ENCODE measurements at places on chromosomes 4 and X.

DNA sequence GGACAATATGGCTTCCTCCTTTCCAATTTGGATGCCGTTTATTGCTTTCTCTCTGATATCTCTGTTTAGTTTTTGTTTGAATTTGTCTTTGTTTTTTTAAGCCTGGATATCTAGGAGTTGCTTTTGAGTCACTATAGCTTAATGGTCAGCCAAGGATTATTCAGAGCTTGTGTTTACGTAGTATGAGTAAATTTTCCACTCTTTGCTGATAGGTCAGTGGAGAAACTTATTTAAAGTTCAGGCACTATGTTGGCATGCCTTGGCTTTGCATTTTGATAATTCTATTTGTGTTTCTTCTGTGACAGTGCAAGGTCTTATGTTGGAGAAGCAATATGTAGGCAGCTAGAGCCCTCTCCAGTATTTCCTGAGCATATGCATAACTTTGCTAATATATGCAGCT lies 315.2 kb downstream of the GRID2 start:
- DNase-seq: no peak

- no peak for DNase-seq
Observed at GRCh38 chr4:114980932-114981708, 132.3 kb downstream of the NDST4 start.

DNA sequence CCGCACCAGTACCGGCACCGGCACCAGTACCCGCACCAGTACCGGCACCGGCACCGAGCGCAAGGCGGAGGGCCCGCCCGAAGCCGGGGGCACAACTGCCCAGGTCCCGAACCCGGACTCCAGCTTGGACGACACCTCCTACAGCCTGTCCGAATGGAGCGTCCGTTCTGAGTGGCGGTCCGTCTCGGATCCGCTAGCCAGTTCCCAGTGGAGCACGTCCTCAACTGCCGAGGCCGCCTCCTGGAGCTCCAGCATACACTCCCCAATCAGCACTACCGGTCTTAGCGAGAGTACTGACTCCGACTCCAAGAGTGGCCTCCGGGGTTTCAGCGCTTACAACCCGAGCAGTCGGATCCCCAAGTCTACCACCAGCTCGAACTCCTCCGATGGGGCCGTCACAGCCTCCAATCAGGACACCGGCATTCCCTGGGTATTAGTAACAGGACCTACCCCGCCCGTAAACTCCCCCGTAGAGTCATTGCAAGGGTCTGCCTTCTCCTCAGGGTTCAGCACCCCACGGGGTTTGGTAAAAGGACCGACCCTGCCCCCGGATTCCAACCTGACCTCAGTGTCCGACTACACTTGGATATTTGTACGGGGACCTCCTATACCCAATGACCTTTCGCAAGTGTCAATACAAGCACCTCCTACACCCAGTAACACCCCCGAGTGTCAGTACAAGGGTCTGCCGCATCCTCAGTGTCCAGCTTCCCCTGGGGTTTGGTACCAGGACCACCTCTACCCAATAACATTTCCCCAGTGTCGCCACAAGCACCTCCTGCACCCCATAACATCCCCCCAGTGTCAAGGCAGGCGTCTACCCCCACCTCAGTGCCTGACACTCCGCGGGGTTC lies 721 bp upstream of the MAOA start:
- peak; percentile 51 for DNase-seq

- no peak for DNase-seq
Observed at GRCh38 chrX:111411983-111412382, at the start of gene DCX. Gene DCX, minus strand, starts transcription at chrX:111412192. Its CDS starts 1,794 bp downstream, at chrX:111410398.

DNA sequence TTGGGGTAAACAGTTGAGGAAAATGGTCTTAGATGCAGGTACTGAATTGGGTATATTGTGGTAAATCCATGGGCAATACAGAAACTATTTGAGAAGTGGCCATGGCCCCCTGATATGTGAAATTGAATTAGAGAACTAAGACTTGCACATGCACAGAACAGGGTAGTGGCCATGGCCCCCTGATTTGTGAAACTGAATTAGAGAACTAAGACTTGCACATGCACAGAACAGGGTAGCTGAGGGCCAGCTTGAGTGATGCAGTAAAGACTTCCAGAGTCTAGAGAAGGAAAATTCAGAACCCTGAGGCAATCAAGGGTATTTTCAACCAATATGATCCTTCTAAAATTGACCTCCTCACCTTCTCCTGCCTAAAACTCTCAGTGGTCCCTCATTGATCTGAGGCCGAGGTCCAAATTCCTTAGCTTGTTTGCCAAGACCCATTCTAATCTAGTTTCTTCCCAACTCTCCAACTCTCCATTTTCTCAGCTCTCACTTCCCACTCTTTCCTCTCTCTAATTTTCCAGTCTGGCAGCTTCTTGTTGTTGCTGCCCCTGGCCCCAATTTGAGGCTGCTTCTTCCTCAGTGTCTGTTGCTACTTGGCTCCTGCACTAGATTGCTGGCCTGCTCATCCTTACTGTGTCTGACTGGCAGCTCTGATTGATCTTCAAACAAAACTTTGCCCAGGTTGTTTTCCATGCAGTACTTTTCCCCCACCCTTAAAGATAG lies 72.4 kb downstream of the FRAS1 start:
- DNase-seq: no peak

DNA sequence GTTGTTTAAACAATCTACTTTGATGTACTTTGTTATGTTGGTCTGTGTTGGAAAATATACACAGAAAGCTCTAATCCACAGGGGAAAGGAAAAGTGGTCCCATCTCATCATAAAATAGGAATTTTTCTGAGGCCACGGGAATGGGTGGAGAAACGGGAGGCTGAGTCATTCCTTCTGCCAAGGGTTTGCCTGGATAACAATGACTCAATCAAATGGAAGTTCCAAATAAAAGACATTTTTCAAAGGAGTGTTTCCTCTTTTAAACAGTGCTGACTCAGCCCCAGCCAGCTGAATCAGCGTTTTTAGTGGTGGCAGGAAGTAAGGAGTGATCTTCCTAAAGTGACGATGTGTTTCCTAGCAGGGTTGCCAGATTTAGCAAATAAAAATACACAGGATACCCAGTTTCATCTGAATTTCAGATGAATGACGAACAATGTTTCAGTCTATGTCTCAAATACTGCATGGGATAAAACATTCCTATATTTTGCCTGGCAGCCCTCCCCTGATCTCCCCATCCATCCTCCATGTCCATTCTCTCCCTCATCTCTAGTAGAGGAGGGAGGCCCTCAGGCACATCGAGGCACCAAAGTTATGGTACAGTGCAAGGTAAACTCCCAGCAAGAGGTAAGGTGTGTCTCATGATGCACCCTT lies 345.4 kb upstream of the GATB start:
- DNase-seq: no peak

- DNase-seq: no peak
Observed at GRCh38 chrX:104742355-104742754, 176.4 kb downstream of the IL1RAPL2 start.

DNA sequence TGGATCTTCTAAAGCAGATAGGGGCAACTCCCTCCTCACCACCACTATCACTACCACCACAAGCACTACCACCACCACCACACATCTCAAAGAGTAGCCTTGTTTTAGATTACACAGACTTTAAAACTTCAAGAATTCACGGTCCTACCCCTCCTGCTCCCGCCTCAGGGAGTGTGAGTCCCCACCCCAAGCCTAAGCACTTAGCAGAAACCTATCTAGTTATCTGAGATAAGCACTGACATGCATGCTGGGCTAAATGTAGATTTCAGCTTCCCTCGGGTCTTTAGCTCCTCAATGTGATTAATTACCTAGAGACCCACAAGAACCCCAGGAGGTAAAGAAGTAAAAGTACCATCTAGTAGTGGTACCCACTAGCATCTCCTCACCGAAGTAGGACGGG lies 775 bp downstream of the AMOT start:
- no peak for DNase-seq

GRCh38 chr4:47926667-47927258 lies 12.4 kb upstream of the NFXL1 start:
- DNase-seq: no peak

Data from H1 (cell line).